ENCODE measurements at places on chromosomes 4 and X.

DNA sequence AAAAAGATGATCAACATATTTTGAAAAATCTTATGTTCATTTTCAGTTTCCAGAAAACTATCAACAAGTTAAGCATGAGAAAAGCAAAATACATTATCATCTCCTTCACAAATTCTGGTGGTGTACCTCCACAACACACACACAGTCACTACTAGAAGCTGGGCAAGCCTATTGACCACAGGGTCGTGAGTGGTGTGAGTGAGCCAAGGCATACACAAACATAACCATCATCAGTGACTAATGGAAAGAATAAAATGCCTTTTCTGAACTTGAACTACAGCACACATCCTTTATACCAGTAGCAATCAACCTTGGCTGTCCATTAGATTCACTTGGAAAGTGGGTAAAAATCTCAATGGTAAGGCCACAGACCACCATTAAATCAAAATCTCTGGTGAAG, 180.2 kb downstream of the FAM47B start:
- no peak for DNase-seq

- no peak for DNase-seq
Measured at GRCh38 chr4:101104312-101105052, 242.8 kb downstream of the PPP3CA start.

DNA sequence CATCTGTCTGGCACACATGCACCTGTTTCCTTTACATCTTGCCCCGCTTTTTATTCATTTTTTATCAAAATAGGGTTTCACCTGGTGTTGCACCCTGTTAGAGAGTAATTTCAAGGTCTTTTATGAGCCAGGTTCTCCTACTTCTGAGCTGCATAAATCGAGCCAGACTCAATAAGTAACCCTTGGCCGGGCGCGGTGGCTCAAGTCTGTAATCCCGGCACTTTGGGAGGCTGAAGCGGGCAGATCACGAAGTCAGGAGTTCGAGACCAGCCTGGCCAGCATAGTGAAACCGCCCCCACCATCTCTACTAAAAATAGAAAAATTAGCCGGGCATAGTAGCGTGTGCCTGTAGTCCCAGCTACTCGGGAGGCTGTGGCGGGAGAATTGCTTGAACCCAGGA, 1.0 kb upstream of the PPP2R3B start:
- DNase-seq = no peak

DNA sequence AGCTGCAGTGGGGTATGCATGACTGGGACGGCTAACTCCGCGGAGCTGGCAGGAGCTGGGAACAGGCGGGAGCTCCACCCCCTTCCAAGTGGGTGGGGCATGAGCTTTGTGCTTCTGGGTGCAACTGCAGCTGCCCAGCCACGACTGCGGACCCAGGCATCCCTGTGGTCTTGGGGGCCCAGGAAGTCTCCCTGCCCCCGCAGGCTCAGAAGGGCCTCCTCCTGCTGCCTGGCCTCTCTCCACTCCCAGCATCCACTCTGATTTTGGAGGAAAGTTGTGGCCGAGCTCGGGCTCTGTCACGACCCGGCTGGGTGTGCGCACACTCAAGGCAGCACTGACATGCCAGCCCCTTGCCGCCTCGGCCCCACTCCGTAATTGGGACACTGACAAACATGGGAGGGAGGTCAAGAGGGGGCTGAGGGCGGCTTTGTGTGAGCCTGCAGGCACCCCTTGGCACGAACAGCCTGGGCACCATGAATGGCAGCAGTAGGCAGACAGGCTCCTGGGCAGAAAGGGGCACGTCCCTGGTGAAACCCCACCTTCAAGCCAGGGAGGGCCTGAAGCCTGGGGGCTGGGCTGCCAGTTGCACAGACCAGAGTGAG, 822.6 kb downstream of the GLUD2 start:
- DNase-seq = no peak

GRCh38 chrX:21382715-21383114, 8.5 kb downstream of the CNKSR2 start:
- no peak for DNase-seq

DNA sequence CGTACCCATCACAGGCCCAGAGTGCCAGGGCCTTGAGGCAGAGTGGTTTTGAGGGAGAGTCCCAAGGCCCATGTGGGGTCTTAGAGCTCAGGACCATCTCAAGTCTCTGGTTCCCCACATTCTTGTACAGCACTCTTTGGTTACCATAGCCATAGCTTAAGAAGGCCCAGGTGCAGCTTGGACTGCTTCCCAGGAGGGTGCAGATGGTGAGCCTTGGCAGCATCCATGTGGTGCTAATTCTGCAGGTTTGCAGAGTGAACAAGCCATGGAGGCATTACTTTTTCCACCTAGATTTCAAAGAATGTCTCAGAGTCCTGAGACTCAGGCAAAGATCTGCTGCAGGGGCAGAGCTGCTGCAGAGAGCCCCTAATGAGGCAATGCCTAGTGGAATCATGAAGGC, 171.7 kb downstream of the STK32B start:
- no peak for DNase-seq

DNA sequence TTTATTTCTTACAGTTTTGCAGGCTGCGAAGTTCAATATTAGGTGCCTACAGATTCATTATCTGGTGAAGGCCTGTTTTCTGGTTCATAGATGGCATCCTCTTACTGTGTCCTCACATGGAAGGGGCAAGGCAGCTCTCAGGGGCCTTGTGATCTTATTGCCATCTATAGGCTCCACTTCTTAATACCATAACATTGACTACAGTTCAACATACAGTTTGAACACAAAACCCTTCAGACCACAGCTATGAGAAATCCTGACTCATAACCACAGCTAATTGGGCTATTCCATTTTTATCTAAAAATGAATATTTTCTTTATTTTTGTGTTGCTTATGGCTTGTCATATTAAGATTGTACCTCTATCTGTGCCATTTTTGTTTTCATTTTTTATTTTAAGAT, 72.3 kb downstream of the STAG2 start:
- peak; percentile 14 for DNase-seq

DNA sequence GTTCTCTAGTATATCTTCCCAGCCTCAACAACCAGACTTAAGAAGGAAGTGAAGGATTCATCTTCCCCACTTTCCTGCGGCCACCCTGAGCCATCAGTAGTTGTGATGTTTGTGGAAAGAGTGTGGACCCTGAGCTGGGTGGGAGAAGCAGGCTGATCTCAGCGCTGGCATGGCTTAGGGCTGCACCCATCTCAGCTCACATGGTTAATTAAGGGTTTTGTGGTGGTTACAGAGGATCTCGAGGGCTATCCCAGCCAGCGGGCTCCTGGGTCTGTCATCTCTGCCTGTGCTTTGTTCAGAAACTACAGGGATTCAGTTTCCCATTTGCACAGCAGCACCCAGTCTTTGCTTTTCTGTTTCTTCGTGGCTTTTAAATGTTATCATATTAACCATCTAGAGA, 163.4 kb downstream of the PTTG2 start:
- DNase-seq = no peak

DNA sequence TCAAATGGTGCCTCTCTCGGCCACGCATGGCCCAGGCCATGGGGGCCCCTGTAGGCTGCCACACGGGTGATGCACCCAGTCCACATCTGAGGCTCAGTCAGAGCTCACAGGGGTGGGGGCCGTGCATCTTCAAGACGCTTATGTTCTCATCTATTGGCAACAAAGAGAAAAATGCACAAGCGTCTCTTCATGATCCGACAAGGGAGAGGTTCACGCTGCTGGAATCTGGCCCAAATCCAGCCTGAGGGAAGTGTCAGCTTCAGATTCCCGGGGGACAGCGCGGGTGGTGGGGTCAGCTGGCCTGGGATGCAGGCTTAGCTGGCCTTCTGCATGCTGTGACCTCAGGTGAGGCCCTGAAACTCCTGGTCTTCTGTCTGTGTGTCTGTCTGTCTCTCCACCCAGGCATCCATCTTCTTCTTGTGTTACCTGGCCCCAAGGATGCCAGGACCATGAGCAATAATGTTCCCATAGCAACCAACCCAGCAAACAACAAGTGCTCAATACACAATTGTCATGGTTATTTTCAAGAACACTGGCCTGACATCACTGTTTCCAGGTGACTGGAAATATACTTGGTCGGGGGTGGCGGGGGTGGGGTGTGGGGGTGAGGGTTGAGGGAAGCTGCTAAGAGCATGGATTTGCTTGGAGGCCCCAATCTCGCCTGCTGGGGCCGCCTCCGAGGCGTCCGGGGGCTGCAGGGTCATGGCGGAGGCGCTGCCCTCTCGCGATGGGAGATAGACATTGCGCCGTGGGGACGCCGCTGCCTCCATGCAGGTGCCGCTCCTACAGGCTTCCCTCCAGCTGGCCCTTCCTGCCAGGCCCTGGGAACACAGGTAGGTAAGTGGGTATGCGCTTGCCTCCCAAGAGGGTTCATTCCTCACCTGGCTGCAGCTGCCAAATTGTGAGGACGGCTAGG, 48.3 kb downstream of the ABLIM2 start:
- DNase-seq = no peak

- DNase-seq = no peak
Measured at GRCh38 chr4:184475498-184475897, 1.1 kb upstream of the IRF2 start.

- peak; percentile 77 for DNase-seq
Measured at GRCh38 chr4:19300213-19300612, 951.5 kb upstream of the SLIT2 start.

DNA sequence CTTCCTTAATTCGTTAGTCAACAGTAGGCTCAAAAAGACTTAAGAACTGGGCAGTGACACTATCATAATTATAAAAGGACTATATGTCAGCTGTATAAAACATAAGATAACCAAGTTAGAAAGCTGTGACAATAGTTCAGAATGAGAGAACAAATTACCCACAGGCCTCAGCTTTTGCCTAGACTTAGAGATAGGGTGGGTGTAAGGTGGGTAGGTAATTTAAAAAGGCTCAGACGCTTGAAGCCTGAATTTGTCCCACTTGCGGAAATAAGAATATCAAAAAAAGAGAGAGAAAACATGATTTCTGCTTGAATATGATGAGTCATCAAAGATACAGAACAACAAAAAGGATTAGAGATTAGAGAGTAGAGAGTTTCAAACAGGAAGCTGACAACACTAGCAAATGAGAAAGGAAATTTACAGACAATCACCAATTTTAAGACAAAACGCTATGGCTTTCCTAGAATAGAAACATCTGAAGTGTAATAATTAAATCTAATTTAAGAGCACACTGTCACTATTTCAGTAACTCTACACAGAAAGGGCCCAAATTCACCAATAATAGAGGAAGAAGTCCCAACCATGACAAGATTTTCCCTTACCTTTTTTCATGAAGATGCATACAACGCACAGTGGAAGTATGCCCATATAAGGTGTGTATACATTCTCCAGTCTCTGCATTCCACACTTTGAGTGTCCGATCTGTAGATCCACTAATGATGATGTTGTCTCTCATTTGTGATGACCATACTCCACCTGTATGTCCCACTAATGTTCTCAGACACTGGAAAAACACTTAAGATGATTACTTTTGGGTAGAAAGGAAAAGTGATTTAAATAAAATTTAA, 208.1 kb downstream of the FBXW7 start:
- no peak for DNase-seq

DNA sequence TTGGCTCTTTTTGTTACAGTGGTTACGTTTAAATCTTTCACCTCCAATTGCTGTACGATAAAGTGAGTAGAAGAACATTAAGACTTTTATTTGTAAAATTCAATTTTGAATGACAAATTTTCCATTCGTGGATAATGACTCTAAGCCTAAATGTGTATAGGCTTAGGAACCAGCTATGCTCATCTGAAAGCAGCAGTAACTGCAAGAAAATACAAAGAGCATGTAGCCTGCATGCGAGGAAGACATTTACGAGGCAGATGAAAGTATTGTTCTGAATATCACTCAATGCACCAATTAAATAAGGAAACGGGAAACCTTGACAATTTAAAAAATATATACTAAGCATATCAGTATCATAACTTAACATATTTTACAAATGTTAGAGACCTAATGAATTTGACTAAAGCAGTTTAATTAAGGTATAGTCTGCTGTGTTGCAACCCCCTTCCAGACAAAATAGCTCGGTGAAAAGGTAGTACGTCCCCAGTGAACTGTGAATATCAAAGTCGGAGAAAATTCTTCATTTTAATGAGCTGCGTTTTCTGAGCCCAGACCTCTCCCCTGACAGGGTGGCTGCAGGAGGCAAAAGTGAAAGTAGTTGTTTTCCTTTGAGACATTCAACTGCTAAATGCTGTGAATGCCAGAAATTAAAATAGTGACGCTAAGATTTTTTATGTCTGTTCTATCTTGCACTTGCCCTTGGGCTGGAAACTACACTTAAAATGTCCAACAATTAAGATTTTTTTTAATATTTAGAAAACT, 1236.5 kb upstream of the TENM3 start:
- DNase-seq = no peak

DNA sequence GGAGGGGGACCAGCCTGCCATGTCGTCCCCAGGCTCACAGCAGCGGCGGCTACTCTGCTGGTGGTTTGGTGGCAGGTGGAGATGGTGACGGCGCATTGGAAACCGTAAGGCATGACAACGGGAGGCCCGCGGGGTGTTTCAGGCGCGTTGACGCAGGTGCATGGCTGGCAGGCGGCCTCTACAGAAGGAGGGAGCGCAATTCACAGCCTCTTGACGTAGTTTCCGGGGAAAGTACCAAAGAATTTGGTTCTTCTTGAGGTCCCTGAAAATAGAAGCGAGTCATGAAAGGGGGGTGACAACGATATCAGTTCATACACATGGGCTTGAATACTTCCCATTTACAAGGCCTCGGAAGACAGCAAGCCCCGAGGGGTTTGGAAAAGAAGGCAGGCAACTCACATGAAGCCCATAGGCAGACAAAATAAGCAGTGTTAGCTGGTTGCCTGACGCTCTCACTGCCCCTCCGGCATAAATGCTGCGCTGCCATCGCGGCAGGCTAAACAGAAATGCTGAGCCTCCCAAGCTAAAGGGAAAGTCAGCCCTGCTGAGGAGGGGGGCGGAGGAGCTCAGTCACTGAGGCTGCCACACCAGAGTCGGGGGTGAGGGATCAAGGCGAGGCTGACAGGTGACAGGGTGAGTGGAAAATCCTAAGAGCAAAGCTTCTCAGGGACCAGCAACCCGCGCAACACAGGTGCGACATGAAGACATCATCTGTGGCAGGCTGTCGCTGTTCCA, 52.3 kb upstream of the PDLIM3 start:
- no peak for DNase-seq

DNA sequence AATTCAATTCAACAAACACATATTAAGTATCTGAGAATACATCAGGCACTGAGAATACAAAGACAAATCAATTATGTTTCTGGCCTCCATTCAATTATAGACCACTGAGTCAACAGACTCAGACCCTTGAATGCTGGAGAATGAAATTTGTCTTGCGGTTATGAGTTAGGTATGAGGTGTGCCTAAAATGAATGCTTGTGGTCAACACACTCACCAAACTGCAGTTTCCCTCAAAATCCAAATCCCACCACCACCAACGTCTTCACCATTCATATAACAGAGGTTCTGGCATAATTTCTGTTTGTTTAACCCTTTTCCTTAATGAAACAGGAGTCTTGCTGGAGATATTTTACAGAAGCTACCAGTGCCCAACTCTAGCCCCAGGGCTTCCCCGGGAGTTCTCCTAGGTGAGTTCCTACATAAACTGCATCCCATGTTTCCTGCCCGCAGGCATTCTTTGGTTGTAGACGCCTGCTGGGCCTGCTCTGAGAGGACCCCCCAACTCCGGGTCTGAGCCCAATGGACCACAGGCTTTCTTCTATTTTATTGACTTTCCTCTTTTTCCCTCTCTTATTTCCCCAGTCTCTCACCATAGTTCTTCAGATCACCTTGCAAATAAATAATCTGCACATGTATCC, 119.2 kb downstream of the DDX53 start:
- no peak for DNase-seq

Data from fibroblast of skin of left quadriceps (primary cell).